ENCODE measurements at places on chromosomes 7 and 10.

DNA sequence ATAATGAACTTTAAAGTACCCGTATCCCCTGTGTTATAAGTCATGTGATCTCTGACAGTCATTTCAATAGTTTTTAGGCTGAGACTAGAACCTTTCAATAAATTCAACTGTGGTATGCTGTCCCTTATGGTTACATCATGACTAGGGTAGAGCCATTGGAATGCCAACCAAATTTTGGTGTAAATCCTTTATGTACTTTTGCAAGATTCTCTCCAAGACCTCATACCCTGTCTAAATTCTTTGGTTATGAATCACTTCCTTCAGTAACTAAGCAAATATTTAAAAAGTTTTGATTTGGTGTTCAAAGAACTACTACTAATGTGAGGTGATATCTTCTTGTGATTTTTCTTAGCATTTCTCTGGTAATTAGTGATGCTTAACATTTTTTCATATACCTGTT lies 20.8 kb upstream of the OR6B1 start:
- H3K27ac ChIP-seq, result no peak overlapping the region
- H3K4me1 ChIP-seq, result no peaks in the 10 kb centered on the region
- no peak for DNase-seq

- H3K27me3 ChIP-seq, result no peaks in the 10 kb centered on the region
- peaks cover 21% of the 10 kb centered on the region for H3K36me3 ChIP-seq
- H3K4me3 ChIP-seq, result peak overlapping the region; percentile 74
- no peak for DNase-seq
- H3K4me1 ChIP-seq, result peaks cover 81% of the 10 kb centered on the region
- peak overlapping the region; percentile 89 for H3K27ac ChIP-seq
Measured at GRCh38 chr7:44064791-44065430, 456 bp downstream of the PGAM2 start.

DNA sequence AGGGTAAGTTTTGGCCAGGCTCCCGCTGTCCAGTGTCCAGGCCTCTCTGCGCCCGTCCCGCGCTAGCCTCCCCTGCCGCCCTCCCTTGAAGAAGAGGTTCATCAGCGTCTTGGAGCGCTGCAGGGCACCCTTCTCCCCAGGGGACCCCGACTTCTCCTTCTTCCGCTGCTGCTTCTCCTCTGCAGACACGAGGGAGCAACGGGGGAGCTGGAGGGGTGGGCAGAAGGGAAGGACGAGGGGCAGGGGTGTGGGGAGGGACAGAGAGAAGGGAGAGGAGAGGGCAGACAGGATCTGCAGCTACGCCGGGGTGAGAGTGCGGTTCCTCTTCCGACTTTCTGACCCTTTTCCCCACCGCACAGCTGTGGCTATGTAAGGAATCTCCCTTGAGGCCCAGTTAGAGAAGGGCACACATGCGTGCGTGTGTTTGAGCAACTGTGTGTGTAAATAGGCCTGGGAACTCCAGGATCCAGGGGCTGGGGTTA lies 12.8 kb downstream of the PDZD7 start:
- H3K4me1 ChIP-seq, result peaks cover 21% of the 10 kb centered on the region
- H3K4me3 ChIP-seq, result no peak overlapping the region
- DNase-seq, result no peak

- H3K36me3 ChIP-seq, result no peaks in the 10 kb centered on the region
- no peak for DNase-seq
- H3K27me3 ChIP-seq, result no peaks in the 10 kb centered on the region
- no peak overlapping the region for H3K27ac ChIP-seq
Measured at GRCh38 chr7:48634116-48634632, 290.2 kb upstream of the CDC14C start.

DNA sequence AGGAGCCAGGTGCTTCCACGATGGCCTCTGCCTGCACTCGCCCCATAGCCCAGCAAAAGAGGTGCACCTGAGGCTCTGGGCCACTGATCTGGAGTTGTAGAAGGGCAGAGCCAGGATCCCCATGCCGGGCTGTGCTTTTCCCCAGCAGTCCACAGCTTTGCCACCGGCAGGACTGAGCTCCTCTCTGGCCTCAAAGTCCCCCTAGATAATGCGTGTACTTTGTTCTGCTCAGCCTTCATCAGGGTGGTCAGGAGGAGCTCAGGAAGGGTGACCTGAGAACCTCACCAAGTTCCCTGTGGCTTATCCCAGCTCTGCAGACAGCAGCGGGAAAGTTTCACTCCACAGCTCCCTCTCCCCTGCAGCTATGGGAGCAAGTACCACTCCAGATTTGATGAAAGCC lies 27.9 kb upstream of the UNC5B start:
- H3K4me1 ChIP-seq, result peaks cover 26% of the 10 kb centered on the region
- H3K4me3 ChIP-seq, result no peak overlapping the region
- H3K27ac ChIP-seq, result no peak overlapping the region
- no peak for DNase-seq
- no peaks in the 10 kb centered on the region for H3K36me3 ChIP-seq

DNA sequence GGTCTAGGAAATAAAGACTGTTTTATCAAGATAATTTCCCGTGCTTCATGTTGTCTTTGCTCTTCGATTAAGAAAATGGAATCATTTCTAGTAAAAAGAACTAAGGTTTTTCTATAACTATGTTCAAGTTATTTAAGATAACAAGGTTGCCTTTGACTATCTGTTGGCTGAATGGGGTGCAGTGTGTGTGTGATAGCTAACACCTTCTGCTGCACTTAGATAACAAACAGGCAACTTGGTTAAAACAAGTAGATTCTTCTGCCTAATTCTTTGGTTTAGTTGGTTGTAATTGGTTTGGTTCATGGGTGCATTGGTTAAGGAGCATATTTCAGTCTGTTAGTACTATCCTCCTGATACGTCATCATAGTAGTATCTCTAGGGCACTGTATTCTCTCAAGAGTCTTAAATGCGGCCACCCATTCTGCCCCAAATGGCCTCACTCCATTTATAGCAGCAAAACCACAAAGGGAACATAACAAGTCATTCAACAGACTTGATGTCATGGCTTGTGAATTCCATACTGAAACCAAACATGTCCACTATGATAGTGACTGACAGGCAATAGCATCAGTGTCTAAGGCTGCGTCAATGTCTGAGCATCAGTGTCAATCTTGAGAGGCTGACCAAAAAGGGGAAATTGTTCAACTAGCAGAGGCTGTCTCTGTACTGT lies 55.7 kb downstream of the CCDC3 start:
- DNase-seq, result no peak
- no peaks in the 10 kb centered on the region for H3K36me3 ChIP-seq
- no peak overlapping the region for H3K27ac ChIP-seq

DNA sequence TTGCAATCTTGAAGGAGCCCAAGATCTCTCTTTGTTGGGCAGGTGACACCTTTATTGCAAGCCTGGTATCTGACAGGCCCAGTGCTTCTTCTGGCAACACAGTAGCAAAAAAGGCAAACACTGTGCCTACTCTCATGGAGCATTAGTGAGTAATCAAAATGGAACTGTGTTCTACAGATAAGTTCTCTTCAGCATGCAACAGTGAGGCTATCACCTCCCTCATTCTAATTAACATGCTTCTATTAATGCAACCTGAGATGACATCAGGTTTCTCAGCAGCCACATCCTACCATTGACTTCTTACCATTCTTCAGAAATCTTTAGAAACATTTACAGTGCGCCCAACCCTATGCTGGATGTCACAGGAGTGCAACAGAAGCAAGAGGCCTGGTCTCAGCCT lies 77.9 kb upstream of the KCNMA1 start:
- no peak overlapping the region for H3K27ac ChIP-seq
- DNase-seq, result no peak
- H3K27me3 ChIP-seq, result peaks cover 82% of the 10 kb centered on the region
- no peaks in the 10 kb centered on the region for H3K36me3 ChIP-seq
- no peak overlapping the region for H3K4me3 ChIP-seq

- peaks cover 26% of the 10 kb centered on the region for H3K4me1 ChIP-seq
- no peaks in the 10 kb centered on the region for H3K36me3 ChIP-seq
- H3K27me3 ChIP-seq, result peaks cover 18% of the 10 kb centered on the region
- peak; percentile 61 for DNase-seq
- H3K27ac ChIP-seq, result no peak overlapping the region
Measured at GRCh38 chr10:96306516-96306915, 2.3 kb downstream of the DNTT start.

DNA sequence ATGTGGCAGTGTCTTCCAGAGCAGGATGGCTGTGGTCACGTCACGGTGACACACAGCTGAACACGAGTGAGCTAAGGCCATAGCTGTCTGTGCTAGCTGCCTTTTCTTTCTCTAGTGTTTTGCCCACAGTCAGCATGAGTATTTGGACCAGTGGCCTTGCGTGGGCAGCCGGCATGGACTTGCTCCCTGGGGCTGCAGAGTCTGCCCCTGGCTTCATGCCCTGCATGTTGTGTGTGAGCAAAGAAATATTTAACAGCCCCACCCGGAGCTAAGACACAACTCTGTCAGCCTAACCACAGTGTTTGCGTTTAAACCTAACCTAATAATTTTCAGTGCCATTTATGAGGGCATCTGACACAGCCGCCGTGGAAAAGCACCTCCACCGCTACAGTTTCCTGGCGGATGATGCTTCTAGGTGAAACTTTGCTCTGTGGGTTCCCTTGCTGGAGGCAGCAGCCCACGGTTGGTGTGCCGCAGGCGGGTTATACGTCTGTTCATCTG lies 14.6 kb downstream of the CHST12 start:
- H3K27ac ChIP-seq, result no peak overlapping the region
- peak; percentile 35 for DNase-seq
- H3K4me1 ChIP-seq, result peaks cover 29% of the 10 kb centered on the region
- H3K36me3 ChIP-seq, result peaks cover 10% of the 10 kb centered on the region
- H3K27me3 ChIP-seq, result no peaks in the 10 kb centered on the region
- no peak overlapping the region for H3K4me3 ChIP-seq

DNA sequence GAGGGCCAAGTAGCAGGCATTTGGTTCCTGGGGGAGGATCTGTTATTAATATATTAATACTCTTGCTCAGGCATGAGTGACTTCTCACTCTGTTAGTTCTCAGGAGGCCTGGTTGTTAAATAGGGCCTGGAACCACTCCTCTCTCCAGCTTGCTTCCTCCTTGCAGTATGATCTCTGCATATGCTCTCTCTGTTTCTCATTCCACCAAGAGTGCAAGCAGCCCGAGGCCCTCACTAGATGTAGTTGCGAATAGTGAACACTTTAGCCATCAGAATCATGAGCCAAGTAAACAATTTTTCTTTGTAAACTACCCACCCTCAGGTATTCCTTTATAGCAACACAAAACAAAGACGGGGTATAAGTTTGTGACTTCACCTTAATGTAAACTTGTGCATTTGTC lies 784.3 kb downstream of the DNAJB9 start:
- no peaks in the 10 kb centered on the region for H3K27me3 ChIP-seq
- no peaks in the 10 kb centered on the region for H3K36me3 ChIP-seq
- no peaks in the 10 kb centered on the region for H3K4me1 ChIP-seq
- no peak overlapping the region for H3K27ac ChIP-seq
- DNase-seq, result no peak

GRCh38 chr10:89553064-89553734 lies 17.8 kb upstream of the SLC16A12 start:
- no peak for DNase-seq
- peaks cover 15% of the 10 kb centered on the region for H3K4me1 ChIP-seq
- H3K36me3 ChIP-seq, result no peaks in the 10 kb centered on the region
- no peak overlapping the region for H3K4me3 ChIP-seq
- H3K27me3 ChIP-seq, result no peaks in the 10 kb centered on the region

GRCh38 chr7:124813994-124814798 lies 48.6 kb upstream of the GPR37 start:
- no peak overlapping the region for H3K27ac ChIP-seq
- no peak overlapping the region for H3K4me3 ChIP-seq
- no peak for DNase-seq
- no peaks in the 10 kb centered on the region for H3K27me3 ChIP-seq
- H3K4me1 ChIP-seq, result no peaks in the 10 kb centered on the region

GRCh38 chr10:68598978-68599770 lies 39.0 kb downstream of the TET1 start:
- H3K4me1 ChIP-seq, result peaks cover 37% of the 10 kb centered on the region
- DNase-seq, result peak; percentile 38
- H3K4me3 ChIP-seq, result peak overlapping the region; percentile 67
- H3K36me3 ChIP-seq, result no peaks in the 10 kb centered on the region
- peak overlapping the region; percentile 82 for H3K27ac ChIP-seq

DNA sequence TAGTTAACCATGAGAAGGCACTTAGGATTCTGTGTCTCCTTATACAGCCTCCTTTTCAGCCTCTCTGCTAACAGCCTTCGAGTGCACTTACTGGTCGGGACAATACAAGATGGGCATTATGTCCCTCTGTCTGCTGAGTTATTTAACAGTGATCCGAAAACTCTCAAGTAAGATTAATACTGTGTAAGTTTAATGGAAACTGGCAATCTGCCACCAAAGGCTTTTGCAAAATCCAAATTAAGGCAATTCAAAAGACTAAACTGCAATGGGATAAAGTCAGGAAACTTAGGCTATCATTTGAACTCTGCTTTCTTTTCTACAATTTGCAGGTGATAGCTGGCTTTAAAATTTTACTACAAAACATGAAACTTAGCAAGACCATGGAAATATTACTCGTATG lies 477.8 kb downstream of the TFEC start:
- H3K36me3 ChIP-seq, result no peaks in the 10 kb centered on the region
- H3K4me3 ChIP-seq, result no peak overlapping the region
- no peaks in the 10 kb centered on the region for H3K27me3 ChIP-seq
- no peak overlapping the region for H3K27ac ChIP-seq
- H3K4me1 ChIP-seq, result no peaks in the 10 kb centered on the region

DNA sequence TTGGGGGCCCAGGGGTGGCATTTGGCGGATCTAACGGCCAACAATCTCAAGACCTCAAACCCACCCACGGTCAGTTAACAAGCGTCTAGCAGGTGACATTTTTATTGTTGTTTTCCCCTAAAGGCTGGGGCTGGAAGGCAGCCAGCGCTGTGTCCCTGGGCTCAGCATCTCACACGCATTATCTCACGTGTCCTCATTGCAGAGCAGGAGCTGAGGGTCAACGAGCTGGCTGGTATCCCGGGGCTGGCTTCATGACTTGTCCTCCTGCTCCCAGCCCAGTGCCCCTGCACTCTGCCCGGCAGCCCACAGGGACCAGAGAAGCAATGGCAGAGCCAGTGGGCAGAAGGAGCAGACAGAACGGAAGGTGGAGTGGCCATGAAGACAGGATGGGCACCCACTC lies 54.4 kb upstream of the TMEM273 start:
- peak; percentile 75 for DNase-seq
- peak overlapping the region; percentile 64 for H3K27ac ChIP-seq
- H3K36me3 ChIP-seq, result no peaks in the 10 kb centered on the region
- H3K4me3 ChIP-seq, result no peak overlapping the region

- peaks cover 21% of the 10 kb centered on the region for H3K27me3 ChIP-seq
- no peaks in the 10 kb centered on the region for H3K36me3 ChIP-seq
- DNase-seq, result no peak
- H3K27ac ChIP-seq, result no peak overlapping the region
- peaks cover 6% of the 10 kb centered on the region for H3K4me1 ChIP-seq
- no peak overlapping the region for H3K4me3 ChIP-seq
Measured at GRCh38 chr7:31119249-31119648, 67.1 kb downstream of the ADCYAP1R1 start.
